ENCODE measurements at places on chromosomes 5 and 9.

DNA sequence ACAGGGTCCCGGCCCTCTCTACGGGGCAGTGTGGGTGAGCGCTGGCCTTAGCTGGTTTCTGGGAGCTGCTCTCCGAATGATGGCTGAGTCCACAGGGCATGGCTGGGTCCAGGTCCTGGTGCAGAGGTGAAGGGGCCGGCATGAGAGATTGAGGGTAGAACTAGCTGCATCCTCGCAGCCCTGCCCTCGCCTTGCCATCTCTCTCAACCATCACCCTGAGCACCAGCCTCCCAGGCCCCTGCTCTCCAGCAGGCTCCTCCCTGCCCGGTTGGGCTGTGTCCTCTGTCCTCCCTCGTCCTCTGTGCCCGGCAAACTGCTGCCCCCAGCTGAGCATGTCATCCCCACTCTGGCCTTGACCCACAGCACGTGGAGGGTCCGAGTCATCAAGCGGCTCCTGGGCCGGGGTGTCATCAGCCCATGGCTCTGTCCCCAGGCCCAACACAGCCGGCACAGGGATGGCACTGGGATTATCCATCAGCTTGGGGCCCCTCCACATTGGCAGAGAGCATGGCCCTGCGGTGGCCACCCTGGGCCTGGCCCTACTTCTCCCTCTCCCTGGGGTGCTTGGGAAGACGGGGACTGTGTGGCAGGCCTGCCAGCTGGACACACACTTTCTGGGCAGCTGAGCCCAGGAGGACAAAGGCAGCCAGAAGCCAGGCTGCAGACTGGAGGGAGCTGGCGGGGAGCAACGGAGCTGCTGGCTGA lies 8.4 kb downstream of the FLT4 start:
- DNase-seq: no peak

DNA sequence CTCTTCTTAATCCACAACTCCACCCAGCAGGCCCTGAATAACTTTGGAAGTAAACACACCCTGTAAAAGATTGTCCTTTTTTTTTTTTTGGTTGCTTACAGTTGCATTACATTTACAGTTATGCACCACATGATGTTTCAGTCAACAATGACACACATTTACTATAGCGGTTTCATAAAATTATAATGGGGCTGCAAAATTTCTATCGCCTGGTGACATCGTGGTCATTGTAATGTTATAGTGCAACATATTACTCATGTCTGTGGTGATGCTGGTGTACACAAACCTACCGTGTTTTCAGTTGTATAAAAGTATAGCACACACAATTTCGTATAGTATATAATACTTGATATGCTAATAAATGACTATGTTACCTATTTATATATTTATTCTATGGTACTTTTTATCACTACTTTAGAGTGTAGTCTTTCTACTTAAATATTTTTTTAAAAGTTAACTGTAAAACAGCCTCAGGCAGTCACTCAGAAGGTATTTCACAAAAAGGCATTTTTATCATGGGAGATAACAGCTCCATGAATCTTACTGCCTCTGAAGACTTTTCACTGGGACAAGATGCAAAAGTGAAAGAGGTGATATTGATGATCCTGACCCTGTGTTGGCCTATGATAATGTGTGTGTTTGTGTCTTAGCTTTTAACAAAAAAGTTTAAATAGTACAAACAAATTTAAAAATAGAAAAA lies 695.4 kb upstream of the CDH18 start:
- DNase-seq: no peak

DNA sequence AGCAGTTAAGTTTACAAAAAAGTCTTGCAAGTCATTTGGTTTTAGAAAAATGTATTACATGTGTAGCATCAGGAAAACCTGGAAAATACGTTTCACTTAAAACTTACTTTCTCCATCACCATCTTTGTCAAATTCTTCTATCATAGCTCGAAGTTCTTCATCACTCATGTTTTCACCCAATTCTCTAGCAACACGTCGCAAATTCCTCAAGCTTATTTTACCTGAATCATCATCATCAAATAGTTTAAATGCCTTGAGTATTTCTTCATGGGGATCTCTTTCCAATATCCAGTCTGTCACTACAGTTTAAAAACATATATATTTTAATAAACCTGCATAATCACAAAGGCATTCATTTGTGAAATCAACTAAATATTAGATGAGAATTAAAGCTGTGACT lies 10.3 kb downstream of the CETN3 start:
- no peak for DNase-seq

GRCh38 chr5:10695055-10695649 lies 65.9 kb downstream of the DAP start:
- no peak for DNase-seq

DNA sequence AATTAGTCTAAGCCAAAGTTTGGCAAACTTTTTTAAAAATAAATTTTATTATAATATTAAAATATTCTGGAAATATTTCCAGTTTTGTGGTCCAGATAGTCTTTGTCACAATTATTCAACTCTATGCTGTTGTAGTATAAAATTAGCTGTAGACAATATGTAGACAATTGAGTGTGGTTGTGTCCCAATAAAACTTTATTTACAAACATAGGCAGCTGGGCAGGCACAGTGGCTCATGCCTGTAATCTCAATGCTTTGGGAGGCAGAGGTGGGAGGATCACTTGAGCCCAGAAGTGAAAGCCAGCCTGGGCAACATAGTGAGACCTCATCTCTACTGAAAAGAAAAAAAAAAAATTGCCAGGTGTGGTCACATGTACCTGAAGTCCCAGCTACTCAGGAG lies 150.5 kb upstream of the EPB41L4A start:
- no peak for DNase-seq
